Amygdala (tissue), 56 donors: ENCODE measurements at places on chromosomes 11 and 22.
A peak's percentile ranks its signal among the peaks of the same experiment; 100 is the strongest.

DNA sequence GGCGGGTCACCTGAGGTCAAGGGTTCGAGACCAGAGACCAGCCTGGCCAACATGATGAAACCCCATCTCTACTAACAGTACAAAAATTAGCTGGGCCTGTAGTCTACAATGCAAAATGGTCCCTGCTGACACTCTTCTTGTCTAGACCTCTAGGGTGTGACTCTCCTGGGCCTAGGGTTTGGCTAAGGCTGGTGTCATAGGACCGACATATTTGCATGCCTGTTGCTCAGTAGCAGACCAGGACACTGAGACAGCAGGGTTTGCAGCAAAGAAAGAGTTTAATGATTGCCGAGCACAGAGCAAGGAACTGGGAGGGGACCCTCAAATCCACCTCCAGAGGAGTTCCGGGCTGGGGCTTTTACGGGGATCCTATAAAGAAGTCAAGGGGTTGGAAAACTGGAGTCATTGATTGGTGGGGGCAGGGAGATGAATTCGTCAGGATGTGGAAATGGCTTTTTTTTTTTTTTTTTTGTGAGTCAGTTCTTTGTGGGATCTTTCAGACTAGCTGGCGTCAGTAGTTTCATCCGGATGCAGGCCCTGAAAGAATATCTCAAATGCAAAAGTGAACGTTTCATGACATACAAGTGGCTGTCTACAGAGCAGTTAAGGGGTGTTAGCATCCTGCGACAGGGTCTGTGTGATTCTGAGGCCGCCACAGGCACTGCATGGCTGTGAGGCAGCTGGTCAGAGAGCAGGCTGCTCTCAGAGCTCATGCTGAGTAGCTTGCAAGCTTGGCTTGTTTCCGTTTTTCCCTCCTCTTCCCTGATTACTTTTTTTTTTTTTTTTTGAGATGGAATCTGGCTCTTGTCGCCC, 27.2 kb upstream of the A4GALT start:
- DNase-seq: no peak

- no peak for DNase-seq
Observed at GRCh38 chr22:27919942-27920755, 1.1 kb upstream of the PITPNB start.

GRCh38 chr22:37401401-37402183, 25.7 kb downstream of the ELFN2 start:
- no peak for DNase-seq

- DNase-seq: no peak
Observed at GRCh38 chr11:36953976-36954375, 355.9 kb upstream of the RAG2 start.

DNA sequence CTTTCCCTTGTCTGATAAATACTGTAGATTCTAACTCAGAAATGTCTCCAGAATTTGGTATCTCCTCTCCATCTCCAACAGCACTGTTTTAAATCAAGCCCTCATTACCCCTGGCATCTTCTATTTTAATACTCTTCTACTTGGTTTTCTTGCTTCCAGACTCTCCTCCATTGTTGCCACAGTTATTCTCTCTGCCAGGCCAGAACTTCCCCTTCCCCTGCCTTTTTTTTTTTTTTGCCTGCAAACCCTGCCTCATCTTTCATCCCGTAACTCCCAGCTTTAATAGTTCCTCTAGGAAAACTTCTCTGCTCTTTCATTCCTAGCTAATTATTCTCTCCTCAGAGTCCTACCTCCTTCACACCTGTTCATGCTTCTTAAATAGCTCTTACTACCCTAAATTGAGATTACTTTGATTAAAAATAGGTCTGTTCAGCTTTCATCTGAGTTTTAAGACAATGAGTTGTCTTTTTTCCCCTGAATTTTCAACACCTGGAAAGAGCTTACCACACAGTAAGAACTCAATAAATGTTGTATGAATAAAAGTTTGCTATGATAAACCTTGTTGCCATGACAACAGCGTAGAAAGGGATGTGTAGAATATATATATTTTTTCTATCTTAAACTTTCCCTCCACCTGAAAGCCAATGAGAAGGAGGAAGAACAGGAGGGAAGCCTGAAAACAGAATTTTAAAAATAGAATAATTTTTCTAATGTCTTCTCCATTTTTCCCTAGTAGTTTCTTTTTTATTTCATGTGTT, 3.6 kb downstream of the IL18 start:
- DNase-seq: no peak

DNA sequence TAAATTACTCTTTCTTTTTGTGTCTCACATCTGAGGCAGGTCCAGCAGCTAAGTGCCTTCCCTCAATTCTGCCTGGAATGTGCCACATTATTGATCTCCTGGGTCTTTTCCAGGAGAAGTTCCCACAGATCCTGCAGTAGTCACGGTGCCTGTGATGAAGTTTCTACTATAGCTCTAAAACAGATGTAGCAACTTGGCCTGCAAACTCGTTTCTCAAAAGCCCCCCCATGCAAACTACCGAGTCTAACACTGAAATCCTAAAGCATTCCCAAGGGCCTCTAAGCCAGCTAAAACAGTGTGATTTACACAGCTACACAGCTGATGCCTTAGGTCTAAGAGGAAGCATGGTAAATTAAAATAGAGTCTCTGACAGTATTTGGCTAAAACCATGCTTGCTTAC, 54.3 kb downstream of the DDI1 start:
- no peak for DNase-seq

- DNase-seq: peak; percentile 11
Observed at GRCh38 chr11:22666688-22667439, 453 bp downstream of the GAS2 start.

GRCh38 chr22:25841775-25842174, 99.8 kb downstream of the MYO18B start:
- DNase-seq: no peak

DNA sequence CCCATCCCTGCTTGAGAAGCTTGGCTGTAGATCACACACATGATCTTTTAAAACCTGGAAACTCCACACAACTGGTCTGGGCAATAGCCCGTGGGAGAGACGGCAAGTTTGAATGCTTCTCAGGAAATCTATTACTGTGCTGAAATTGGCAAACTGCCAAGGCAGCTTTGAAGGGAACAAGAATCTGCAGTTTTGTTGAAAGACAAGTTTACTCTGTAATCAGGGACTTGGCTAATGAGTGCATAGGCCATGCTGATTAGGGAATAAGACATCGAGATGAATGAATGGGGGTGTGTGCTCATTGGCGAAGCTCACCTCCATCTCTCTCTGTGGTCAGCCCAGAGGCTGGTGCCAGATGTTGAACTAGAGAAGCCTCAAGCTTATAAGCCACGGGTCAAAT, 218.8 kb downstream of the HIPK3 start:
- DNase-seq: peak; percentile 34

- no peak for DNase-seq
Observed at GRCh38 chr11:107676336-107677057, 35.4 kb downstream of the SLN start.

- no peak for DNase-seq
Observed at GRCh38 chr22:43455846-43456245, 44.0 kb downstream of the MPPED1 start.

- no peak for DNase-seq
Observed at GRCh38 chr11:66477263-66478201, 2.7 kb upstream of the DPP3 start.
